ENCODE measurements at places on chromosomes 12 and 14.
A peak's percentile ranks its signal among the peaks of the same experiment; 100 is the strongest.

- DNase-seq = no peak
Measured at GRCh38 chr12:104865080-104865479, 93.0 kb downstream of the SLC41A2 start.

DNA sequence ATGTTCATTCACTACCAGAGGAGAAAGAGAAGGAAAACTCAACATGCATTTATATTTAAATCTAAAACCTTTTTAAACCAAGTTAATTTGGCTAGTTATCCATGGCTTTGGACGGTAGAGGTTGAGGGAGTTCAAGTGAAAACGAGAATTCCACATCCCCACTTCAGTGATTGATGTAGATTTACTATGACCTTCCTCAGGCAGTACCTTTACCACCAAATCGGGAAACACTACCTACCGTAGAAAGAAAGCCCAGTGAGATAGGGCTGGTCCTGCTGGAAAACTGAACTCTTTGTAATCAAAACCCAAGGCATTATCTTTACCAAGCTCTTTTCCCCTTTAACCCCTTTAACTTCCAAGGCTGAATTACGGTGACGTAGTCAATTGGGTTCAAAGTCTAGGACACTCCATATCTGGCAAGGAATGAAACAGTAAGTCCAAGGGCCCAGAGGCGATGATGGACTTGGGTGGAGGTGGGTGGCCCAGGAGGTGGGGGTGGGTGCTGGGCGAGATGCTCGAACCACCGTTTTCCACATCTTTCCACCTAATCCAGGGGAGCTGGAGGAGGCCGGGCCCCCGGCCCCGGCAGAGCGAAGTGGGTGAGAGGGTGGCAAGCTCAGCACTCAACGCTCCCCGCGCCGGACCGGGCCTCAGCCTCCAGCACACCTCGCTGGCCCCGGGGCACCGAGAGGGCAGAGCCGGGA, 618 bp downstream of the SEC23A start:
- no peak for DNase-seq

- DNase-seq = no peak
Measured at GRCh38 chr12:78101946-78102635, 271.4 kb downstream of the NAV3 start.

DNA sequence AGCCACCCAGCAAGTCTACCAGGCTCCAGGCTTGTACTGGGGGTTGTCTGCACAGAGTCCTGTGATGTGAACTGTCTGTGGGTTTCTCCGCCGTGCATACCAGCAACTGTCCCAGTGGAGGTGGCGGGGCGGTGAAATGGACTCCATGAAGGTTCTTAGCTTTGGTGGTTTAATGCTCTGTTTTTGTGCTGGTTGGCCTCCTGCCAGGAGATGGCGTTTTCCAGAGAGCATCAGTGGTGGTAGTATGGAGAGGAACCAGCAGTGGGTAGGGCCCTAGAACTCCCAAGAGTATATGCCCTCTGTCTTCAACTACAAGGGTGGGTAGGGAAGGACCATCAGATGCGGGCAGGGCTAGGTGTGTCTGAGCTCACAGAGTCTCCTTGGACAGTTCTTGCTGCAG, 303.8 kb downstream of the TMEM121 start:
- DNase-seq = no peak

GRCh38 chr12:76274420-76275083, 73.7 kb downstream of the BBS10 start:
- no peak for DNase-seq

GRCh38 chr14:100770605-100771120, 44.0 kb downstream of the DLK1 start:
- no peak for DNase-seq

GRCh38 chr12:51777457-51777856, 71.1 kb downstream of the FIGNL2 start:
- DNase-seq = no peak

GRCh38 chr12:26523708-26524150, 309.3 kb downstream of the ITPR2 start:
- no peak for DNase-seq

- no peak for DNase-seq
Measured at GRCh38 chr12:12701457-12701856, 5.5 kb upstream of the GPR19 start.

DNA sequence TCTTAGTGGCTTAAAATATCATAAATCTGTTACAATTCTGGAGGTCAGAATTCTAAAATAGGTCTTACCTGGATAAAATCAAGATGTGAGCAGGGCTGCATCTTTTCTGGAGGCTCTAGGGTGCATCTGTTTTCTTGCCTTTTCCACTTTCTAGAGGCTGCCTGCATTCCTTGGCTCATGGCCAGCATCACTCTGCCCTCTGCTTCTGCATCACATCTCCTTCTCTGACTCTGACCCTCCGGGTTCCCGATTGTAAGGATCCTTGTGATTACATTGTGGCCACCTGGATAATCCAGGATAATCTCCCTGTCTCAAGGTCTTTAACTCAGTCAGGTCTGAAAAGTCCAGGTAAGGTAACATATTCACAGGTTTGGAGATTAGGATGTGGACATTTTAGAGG, 11.0 kb upstream of the BMP4 start:
- DNase-seq = no peak

GRCh38 chr12:119589097-119589496, 4.5 kb upstream of the TMEM233 start:
- no peak for DNase-seq

DNA sequence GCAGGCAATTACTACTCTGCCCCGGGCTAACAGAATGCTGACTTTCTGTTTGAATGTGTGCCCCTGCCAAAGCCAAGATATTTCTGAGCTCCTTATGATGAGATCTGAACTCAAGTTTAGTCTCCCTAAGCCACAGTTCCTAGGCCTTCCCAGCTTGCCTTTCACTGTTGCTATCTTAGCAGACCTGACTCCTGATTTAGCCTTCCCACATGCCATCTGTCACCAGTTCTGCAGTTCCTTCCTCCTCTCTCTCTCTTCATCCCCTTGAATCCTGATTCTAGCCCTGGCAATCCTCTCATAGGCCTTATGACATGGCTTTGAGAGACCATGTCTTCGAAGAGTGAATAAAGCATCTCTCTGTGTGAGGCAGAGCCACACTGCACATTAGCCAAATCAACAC, 12.5 kb upstream of the SAMD4A start:
- DNase-seq = no peak

GRCh38 chr12:86264451-86265328, 8.5 kb upstream of the MGAT4C start:
- no peak for DNase-seq

GRCh38 chr12:131542351-131542750, 168.5 kb upstream of the SFSWAP start:
- DNase-seq = no peak

GRCh38 chr14:21057803-21058675, at the start of gene RNASE8:
Gene RNASE8 (plus strand): TSS chr14:21057822. CDS start chr14:21057893, 71 bp downstream.
- no peak for DNase-seq

DNA sequence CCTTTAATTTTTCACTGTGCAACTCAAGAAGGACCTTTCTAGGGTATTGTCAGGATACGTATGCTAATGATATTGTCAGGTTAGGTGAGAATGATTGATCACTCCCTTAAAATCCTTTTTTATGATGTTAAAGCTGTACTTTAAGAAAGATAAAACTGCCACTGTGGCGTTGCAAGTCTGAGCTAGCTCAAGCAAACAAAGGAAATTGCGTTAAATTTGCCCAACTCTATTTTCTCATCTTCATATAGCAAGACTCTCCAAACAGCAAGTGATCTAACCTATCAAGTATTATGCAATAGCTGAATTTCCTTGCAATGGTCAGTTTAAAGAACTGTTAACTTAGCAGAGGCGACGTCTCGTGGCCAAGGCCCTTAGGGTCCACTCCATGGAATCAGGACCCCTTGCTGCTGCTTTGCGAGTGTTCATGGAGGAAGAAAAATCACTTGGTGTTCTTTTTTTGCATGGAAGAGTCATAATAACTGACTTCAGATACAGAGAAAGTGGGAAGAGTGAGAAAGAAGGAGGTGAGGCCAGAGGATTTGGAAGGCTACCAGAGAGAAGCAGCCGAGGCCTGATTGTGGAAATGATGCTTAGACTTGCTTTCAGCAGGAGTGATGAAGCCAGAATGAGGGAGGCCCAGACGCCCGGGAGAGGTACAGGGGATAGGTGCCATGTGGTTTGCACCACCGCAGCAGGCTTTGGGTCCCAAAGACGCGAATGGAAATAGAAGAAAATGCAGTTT, 2.5 kb downstream of the TRAF3 start:
- no peak for DNase-seq

DNA sequence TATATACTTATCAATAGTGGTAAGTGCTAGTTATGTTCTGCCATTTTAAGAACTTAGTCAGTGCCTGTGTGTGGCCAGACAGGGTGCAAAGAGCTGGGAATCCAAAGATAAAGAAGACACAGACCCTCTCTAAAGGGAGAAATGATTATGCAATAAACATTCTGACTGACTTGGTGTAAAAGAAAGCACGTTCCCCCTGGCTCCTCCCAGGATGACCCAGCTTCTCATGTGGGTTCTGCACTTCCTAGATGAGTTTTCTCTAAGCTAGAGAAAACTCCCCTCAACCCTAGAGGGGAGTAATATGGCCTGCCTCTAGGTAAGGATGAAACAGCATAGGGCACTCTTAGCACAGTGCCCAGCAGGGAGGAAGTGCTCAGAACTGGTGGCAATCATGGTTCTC, 231.2 kb downstream of the VRK1 start:
- no peak for DNase-seq

- DNase-seq = no peak
Measured at GRCh38 chr12:108643941-108644810, 10.5 kb upstream of the SELPLG start.

DNA sequence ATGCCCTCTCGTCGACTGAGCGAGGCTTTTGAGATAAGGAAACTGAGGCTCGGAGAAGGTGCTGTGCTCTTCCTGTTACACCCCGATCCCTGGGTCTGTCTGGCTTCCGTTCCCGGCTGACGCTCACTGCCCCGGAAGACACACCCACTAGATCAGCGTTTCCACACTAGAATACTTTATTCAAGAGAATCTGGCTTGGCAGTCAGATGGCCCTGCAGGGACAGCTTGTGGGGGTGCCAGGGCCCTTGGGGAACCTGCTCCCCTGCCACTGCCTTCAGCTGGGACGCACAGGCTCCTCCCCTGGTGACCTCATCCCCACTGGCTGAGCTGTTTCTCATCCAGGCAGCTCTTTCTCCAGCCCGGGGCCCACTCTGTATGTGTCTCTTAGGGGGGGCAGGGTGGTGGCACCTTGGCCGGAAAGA, 13.7 kb downstream of the PGF start:
- peak; percentile 41 for DNase-seq

- no peak for DNase-seq
Measured at GRCh38 chr12:52975204-52975603, 26.3 kb downstream of the KRT18 start.

- no peak for DNase-seq
Measured at GRCh38 chr14:59638885-59639284, 62.3 kb upstream of the CCDC175 start.

GRCh38 chr12:121209221-121209620, 708 bp upstream of the P2RX4 start:
- no peak for DNase-seq

- DNase-seq = no peak
Measured at GRCh38 chr12:12290206-12290605, 23.4 kb upstream of the LRP6 start.

DNA sequence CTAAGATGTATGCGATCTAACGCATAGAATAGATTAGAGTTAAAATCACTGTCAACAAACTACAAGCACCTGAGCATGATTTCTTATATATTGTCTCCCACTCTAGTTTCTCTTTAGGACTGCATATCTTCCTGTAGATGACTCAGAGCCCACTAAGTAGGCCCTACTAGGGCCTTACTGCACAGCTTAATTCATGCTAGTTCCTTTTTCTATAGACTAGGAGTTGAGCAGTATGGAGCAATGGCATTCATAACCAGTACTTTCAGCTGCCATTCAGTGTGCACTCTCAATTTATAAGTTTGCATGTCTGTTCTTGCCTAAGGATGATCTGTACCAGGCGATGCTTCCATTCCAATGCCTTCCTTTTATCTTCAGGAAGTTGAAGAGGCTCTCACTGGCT, 103.5 kb downstream of the METTL25 start:
- DNase-seq = no peak

Data from stimulated activated CD8-positive, alpha-beta memory T cell treated with anti-CD3 and anti-CD28 coated beads, Interleukin-12 subunit alpha, Interleukin-12 subunit beta, amount 100 ng/mL, for 4 hours (primary cell).